OCI-LY7 (cell line): ENCODE measurements at places on chromosomes 5 and 9.
A peak's percentile ranks its signal among the peaks of the same experiment; 100 is the strongest.

DNA sequence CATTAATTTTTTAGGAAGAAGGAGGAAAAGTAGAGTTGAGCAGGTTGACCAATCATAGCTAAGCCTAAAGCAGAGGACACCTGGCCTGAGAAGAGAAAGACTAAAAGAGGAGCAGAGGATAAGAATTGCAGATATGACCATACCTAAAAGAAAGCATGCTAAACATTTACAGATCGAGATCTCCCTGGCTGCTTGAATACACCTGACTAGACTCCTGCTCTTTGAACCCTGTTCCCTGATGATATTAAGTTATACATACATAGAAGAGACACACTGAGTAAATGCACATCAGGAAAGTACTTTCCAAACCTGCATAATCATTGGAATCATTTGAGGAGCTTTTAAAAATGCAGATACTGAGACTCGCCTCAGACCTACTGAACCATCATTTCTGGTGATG, 232.3 kb upstream of the ELL2 start:
- DNase-seq = no peak

- DNase-seq = no peak
These were observed 374.9 kb upstream of the RORB start for GRCh38 chr9:74122216-74122615.

DNA sequence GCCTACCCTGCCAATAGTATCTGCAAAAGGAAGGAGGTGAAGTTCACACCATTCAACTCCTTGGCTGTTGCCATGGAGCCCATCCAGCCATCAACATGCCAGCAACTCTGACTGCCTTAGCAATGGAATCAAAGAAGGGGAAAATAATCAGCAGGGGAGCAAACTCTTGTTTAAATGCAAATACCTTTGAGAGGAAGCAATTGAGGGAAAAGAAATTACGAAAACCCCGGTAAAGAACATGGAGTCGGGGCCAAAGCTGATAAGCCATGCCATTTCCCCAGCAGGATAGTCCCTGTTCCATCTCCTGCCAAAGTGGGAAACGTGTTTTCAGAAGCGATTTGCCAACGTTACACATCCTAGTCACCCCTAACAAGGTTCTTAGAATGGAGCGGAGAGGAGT, 69.0 kb downstream of the MFAP3 start:
- no peak for DNase-seq

DNA sequence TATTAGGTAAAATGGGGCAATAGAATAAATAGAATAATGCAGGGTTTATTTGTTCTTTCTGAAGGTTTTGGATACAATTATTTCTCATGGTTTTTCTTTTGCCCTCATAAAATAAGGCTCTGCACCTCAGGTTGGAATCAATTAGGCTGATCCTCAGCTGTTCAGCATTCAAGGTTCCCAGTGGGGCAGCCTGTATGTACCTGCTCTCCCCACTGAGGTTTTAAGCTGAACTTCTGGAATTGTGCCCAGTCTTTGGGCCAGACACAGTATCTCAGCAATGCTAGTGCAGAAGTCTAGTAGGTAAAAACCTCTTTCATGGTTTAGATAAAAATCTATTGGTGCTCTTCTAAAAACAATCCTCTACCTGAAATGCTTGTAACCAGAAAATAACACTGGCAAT, 98.0 kb downstream of the EDIL3 start:
- DNase-seq = no peak

DNA sequence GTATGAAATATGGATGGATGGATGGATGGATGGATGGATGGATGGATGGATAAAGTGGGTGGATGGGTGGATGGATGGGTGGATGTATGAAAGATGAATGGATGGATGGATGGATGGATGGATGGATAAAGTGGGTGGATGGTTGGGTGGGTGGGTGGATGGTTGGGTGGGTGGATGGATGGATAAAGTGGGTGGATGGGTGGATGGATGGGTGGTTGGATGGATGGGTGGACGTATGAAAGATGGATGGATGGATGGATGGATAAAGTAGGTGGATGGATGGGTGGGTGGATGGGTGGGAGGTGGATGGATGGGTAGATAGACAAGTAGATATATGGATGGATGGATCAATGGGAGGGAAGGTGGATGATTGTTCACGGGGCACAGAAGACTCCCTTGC, 19.0 kb downstream of the UNC5A start:
- DNase-seq = no peak

DNA sequence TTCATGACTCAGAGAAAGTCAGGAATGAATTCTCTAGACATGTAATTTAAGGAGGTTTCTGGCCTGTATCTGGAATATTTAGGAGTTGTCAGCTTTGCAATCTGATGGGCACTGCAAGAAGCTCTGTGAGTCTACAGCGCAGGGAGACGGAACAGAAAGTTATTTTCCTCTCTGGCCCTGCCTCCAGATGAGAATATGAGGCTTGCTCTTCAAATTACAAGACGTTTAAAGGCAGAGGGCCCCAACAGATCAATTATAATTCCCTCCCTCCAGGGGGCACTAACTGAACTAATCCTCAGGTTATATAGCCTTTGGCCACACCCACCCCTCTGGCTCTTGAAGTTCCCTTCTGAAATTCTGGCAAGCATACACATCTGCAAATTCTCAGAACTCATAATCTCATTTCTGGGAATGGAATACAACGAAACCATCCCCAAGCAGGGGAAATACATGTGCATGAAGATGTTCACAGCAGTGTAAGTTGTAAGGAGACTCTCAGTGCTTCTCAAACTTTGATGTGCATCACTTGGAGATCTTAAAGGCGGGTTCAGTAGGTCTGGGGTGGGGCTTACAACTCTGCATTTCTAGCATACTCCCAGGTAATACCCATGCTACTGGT, 307.6 kb downstream of the CWC27 start:
- peak; percentile 94 for DNase-seq

DNA sequence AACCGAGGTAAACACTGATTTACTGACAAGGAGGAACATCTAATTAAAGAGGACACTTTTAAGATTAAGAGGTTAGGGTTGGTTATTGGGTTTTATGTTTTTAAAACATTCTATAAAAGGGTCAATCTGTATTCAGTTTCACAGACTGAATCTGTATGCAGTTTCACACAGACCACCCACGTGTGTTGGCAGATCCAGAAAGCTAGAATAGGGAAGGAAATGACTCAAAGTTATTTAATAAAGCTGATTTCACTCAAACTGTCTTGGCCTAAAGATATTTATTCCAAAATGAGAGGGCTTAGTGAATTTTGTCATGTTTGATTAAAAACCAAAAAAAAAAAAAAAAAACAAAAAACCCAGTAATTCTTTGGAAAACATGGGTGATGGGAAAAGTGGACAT, 140.2 kb downstream of the SLC24A2 start:
- DNase-seq = no peak

DNA sequence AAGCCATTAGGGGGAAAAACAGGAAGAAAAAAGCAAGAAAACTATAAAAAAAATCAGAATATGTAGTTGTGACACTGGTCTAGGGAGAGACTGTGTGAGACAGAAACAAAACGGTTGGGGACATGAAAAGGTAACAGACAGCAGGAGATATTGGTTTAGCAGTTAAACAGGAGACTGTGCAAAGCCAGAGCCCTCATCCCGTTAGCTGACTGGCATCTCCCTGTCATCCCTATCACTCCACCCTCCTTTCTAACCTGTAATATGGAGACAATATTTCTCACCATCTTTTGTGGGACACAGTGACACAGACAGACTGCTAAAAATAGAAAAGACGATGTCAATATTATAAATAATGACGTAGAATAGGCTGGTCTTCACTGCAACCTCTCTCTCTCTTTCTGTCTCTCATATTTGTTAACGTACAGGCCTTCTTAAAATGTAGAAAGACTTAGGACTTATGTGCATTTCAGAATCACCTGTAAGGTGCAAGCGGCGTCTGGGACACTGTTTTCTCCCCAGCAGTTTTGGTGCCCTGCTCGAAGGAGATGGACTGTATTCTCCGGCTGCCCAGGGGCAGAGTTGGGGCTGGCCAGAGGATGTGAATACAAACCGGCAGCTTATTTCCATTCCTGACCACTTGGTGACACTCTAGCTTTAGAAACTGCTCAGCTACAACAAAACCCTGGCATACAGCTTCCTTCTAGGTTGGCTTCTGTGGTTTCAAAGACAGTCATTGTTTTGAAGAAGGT, 190.6 kb downstream of the MAT2B start:
- peak; percentile 54 for DNase-seq

- no peak for DNase-seq
These were observed 7.9 kb upstream of the RIMOC1 start for GRCh38 chr5:41896230-41896629.

- no peak for DNase-seq
These were observed 212.2 kb downstream of the MTRR start for GRCh38 chr5:8081179-8081578.

GRCh38 chr9:35001285-35001677, 11.7 kb downstream of the DNAJB5 start:
- DNase-seq = no peak

- DNase-seq = no peak
These were observed 289.4 kb downstream of the DMAC1 start for GRCh38 chr9:7510199-7510598.

- no peak for DNase-seq
These were observed 174.6 kb downstream of the RFK start for GRCh38 chr9:76219560-76220151.

GRCh38 chr5:160262151-160263074, 33.1 kb downstream of the FABP6 start:
- DNase-seq = peak; percentile 16

DNA sequence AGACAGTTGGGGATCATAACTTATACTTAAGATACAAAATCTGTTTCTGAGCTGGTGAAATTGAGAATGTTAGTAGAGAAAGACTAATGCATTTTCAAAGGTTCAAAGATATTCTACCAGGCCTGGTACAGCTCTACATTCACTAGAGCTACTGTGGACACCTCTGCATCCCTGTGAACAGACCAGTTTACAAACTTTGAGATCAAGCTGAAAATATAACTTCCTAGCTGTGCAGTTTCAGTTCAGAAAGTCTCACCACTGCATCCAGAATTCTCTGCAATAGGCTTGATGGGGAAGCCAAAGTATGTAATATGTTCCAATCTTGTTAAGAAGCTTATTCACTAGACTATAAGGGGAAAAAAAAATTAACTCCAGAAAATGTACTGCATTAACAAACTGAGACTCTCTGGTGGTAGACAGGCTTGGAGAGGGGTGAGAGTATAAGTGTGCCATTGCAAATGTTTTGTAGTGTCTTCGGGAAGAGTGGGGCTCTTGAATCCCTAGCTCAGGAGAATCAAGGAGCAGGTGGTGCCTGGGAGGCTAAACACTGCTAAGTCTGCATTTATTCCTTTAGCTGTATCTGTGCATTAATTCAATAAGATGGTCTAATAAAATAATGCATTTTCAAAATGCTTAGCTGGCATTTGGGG, 671.9 kb downstream of the NR2F1-AS1 start:
- DNase-seq = no peak

DNA sequence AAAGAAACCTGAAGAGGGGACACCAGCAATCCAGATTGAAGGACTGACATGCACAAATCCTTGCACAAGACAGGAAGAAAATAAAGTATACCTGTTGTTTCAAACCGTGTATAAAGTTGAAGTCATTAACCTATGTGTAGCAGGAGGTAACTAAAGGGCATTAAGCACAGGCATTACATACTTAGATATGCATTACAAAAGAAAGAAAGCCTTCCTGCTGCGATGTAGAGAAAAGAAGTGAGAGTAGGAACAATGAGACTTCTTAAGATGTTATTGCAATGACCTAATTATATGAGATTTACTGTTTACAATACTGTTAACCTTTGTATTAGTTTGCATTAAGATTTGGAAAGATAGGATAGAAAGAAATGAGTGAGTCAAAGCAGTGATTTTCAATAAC, 308.9 kb upstream of the PTPRD start:
- no peak for DNase-seq

DNA sequence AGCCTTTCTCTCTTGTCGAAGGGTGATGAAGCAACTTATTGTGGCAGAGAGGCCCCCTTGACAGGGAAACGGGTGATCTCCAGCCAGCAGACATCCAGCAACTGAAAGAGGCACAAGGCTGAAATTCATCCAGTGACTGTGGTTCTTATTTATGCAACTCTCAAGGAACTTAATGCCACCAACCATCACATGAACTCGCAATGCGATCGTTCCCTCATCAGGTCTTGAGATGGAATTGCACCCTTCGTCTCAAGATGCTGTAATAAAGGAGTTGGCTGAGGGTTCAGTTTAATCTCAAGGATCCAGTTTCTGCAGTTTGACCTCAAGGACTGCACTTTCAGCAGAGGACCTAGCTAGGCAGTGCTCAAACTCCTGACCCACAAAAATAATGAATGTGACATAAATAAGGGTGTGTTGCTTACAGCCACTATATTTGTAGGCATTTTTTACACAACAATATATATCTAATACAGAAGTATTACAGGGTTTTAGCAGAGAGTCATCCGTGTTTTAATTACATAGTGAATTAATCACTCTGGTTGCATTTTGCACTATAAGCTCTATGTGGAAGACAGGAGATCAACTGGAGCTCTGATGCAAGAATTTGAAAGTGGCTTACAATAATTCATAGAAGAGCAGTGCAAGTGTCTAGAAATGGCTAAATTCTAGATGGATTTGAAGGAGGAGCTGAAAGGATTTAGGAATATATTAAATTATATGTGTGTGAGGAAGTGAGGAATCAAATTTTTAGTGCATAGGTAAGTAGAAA, 957.8 kb upstream of the CTNND2 start:
- no peak for DNase-seq
